Smooth muscle cell of the brain vasculature (primary cell): ENCODE measurements at places on chromosomes 13 and 19.

- no peak for DNase-seq
Measured at GRCh38 chr13:54890976-54891375, 1862.4 kb downstream of the OLFM4 start.

DNA sequence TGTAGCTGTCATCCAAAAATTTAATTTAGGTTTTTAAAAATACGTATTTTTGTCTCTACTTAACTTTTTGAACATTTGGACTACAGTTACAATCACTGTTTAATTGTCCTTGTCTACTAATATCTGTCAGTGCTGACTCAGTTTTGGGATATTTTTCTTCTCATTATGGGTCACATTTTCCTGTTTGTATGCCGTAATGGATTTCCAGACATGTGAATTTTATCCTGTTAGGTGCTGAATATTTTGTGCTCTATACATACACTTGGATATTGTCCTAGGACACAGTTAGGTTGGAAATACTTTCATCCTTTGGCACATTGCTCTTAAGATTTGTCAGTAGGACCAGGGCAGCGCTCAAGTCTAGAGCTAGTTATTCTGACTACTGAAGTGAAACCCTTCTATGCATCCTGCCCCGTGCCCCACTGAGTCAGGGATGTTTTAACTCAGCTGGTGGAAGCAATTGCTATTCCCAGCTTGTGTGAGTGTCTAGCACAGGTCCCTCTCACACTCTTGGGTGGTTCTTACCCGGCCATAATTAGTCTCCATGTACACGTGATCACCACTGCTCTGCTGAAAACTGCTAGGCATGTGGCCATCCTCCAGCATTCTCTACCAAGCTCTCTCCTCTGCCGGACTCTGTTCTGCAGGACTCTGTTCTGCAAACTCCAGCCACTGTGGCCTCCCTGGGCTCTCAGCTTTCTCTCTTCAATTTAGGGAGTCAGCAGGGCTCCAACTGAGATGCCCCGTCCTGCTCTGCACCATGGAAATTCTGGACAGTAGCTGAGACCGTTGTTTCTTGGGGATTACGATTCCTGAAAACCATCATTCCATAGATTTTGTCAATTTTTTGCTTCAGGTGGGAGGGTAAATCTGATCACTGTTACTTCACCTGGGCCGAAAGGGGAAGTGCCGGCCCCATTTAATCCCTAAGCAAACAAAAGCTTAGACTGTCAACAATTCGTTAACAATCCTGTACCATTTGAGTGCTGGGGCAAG, 11.1 kb downstream of the PROZ start:
- no peak for DNase-seq

GRCh38 chr13:77523834-77524728, 11.4 kb upstream of the SCEL start:
- no peak for DNase-seq

DNA sequence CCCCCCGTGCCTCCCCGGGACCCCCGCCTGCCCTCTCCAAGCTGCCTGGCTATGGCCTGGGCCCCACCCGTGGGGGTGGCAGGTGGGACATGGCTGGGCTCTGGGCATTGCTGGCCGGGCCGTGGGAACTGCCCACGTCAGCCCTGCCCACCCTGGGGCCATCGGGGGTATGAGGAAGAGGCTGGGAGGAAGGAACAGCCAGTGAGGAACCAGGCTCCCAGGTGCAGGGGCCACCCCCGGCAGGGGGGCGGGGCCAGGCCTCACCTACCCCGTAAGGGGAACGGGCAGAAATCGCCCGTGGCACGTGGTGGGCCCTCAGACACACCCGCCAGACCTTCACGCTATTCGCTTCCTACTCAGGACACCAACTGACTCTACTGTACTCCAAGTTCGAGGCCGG, 22.4 kb downstream of the TCF3 start:
- no peak for DNase-seq

- no peak for DNase-seq
Measured at GRCh38 chr13:111900390-111901131, 166.4 kb upstream of the SOX1 start.

GRCh38 chr13:26518451-26518959, 39.0 kb upstream of the WASF3 start:
- no peak for DNase-seq

GRCh38 chr19:6772028-6772865, at the start of gene VAV1:
Gene VAV1, plus strand, starts transcription at chr19:6772708. Its CDS starts 100 bp downstream, at chr19:6772808.
- no peak for DNase-seq

DNA sequence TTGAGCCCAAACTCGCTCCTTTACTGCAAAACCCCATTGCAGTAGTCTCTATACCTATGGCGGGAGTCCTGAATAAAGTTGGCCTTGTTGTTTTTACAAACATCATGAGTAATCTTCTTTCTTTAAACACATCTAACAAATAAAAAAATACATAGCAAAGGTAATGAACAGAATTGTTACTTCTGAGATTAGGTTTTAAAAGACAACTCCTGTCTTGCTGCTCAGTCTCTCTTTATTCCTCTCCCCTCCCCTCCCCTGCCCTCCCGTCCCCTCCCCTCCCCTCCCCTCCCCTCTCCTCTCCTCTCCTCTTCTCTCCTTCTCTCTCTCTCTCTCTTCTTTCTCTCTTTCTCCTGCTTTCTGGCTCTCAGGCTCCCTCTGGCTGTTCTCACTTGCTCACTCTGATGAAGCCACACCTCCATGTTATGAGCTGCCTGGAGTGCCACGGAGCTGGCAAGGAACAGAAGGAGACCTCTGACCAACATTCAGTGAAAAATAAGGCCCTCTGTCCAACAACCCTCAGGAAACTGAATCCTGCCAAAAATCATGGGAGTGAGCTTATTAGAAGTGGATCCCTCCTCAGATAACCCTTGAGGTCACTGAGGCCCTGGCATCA, 300.7 kb upstream of the MIR17HG start:
- no peak for DNase-seq

DNA sequence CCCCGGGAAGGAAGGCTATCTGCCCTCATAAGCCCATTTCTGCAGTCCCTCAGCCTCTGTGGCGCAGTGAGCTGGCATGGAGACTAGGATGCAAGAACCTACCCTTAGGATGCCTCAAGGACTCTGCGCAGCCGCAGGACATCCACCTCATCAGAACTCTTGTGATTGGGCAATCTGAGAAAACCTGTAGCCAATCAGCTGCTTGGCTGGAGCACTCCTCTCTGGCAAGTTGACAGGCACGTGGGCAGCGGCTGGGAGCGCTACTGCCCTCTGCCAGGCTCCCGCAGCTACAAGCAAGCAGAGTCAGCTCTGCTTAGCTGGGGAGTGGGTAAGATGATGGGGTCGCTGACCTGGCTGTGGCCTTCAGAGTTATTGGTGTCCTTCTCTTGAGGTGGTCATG, 1.5 kb upstream of the ECSIT start:
- no peak for DNase-seq

DNA sequence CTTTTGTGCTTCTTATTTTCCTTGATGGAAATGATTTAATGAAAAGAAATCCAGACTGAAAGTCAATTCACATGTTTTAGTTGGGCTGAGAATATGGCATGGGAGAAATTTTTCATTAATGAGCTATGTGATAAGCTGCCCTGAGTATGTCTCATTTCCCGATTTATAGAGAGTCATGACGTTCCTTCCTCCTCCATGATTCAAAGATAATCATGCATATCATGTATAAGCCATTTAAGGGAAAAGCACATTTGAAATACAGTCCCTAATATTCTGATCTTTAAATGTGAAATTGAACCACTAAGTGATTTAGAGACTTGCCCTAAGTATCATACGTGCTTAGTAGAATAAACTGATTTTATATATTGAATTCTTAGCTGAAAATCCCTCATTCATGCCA, 840.9 kb downstream of the PCDH17 start:
- DNase-seq: no peak

DNA sequence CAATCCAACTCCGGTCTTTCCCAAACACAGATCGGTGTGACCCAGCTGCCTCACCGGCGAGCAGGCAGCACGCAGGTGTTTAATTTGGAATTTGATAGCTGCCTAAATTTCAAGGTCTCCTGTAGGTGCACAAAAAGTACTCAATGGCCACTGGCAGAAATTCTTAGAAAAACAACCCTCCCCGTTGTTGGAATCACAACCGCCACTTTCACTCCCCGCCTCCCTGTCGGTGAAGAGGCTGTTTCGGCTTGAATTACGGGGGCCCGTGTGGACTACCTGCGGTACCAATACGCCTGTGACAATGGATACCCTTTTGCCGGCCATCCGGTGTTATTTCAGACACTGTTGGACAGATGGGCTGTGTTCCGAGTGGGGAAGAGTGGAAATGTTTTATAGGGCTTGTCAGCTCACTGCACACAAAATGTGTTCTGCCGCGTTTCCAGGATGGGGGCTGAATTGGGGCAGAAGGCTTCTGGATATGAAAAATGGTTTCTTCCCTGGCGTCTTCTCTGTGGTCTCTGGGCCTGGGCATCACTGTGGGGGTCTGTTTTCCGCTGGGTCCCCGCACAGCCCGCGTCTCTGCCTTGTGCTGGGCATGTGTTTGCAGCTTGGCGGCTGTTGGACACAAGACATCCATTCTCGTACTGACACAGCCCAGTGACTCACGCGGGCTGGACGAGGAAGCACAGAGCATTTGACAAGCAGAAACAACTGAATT, 45.4 kb downstream of the ZIC5 start:
- DNase-seq: no peak

GRCh38 chr19:7534531-7535046, 928 bp upstream of the PNPLA6 start:
- DNase-seq: no peak

DNA sequence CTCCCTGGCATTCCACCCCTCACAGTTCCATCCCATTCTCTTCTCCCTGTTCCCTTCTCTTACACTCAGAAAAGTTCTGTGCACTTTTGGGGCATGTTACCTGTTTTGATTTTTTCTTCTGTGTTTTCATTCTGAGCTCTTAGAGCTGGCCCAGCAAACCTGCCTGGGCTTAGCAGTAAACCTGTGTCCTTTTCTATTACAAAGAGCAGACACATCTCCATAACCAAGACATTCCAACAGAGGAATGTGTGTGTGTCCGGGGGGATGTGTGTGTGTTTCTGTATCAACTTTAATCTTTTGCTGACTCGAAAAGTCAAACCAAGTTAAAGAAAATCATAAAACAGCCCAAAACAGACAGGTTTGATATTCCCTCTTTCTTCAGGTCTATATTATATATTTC, 49.1 kb upstream of the SOX21 start:
- no peak for DNase-seq

DNA sequence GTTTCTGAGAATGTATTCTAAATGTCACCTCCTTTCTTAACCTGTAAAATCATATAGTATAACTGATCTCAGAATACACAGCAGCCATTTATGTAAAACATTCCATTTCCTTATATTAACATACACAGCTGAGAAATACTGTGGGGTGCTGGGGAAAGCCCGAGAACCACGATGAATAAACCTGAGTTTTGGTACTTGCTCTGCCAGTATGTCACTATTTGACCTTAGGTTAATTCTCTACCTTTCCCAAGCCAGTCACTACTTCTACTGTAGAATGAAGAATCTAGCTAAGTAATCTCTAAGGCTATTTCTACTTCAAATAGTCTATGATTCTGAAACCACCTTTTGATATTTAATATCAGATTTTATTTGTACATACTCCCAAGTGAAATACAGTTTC, 173.7 kb downstream of the TBC1D4 start:
- no peak for DNase-seq

- DNase-seq: no peak
Measured at GRCh38 chr19:48332351-48332661, 7.0 kb downstream of the EMP3 start.

- DNase-seq: no peak
Measured at GRCh38 chr13:106858903-106859532, 291.1 kb upstream of the ARGLU1 start.

DNA sequence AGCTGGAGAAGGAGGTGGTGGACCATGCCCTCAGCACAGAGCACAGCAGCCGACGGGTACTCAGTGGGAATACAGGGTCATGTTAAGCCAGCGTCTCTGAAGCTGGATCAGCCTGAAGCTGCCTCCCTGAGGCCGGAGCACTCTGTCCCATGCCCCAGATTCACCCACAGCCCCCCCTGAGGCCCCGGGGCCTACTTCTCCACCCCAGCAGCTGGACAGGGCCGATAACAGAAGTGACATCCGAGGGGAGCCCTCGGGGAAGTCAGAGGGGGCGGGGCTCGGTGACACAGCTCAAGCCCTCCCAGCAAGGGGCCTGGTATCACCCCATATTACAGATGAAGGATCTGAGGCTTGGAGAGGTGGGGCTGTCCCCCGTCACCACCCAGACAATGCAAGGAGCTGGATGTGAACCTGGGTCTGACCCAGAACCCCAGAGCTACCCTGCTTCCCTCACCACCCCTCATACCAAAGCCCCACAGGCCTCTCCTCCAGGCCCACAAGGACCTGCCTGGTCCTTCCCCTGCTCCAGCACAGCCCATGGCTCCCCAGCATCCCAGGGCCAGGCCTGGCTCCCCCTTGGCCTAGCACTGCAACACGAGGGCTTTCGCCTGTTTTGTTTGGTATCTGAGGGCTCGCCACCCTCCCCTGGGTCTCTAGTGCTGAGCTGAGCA, 5.7 kb downstream of the R3HDM4 start:
- DNase-seq: no peak

DNA sequence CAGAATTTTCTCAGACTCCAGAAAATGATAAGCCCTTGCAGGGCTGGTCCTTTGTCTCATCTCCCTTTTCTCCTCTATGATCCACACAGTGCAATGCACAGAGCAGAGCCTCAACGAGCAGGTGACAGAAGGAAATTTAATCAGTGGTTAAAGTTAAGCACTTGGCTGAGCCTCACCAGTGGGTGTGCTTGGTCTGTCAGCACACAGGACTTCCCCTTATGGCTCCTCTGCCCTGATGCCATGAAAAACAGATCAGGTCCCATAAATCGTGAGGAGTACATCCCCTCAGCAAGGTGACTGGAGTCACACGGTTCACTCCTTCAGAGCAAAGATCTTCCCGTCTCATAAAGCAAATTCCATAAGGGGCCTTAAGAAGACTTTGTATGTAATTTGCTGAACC, 818.2 kb downstream of the UQCRFS1 start:
- DNase-seq: no peak

DNA sequence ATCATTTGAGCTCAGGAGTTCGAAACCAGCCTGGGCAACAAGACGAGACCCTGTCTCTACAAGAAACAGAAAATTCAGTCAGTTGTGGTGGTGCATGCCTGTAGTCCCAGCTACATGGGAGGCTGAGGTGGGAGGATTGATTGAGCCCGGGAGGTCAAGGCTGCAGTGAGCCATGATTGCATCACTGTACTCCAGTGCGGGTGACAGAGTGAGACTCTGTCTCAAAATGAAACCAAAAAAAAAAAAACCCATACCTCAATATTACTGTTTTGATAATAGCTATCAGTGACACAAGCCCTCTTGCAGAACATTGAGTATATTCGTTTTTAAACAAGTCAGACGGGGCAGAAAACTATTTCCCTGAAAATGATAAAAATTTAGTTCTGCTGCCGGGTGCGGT, 16.2 kb downstream of the ZNF791 start:
- DNase-seq: no peak

DNA sequence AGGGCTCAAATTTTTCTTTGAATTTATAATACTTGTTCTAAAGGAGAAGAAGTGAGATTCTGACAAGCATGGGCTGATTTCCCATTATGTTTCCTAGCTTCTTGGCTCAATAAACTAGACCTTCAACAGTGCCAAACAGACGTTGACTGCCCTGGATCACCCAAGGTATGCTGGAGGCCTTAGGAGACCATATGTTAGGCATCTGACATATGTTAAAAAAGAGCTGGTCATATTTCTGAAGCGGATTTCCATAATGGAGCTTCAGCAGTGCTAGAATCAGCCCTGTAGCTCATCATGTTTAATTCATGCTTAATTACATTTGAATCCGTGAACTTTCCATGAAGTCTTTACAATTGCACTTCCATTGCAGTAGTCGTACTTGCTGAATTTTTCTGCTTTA, 653.3 kb downstream of the DIAPH3 start:
- no peak for DNase-seq

GRCh38 chr13:28349907-28350654, 144.8 kb downstream of the FLT1 start:
- DNase-seq: no peak
